ENCODE measurements at places on chromosomes 7 and 10. TPM values are rescaled to one million over a fixed set of nuclear protein-coding genes. Genes with fewer than 3 reads are reported as not detected.

- H3K27me3 ChIP-seq = no peaks in the 10 kb centered on the region
- no peak for DNase-seq
- peaks cover 15% of the 10 kb centered on the region for H3K4me1 ChIP-seq
- no peak overlapping the region for H3K27ac ChIP-seq
- H3K4me3 ChIP-seq = no peak overlapping the region
Measured at GRCh38 chr7:116689790-116690259, 17.8 kb downstream of the MET start.

Gene RHOBTB1
- 9.9 TPM for total RNA-seq

Gene C10orf105
- total RNA-seq = not detected

- H3K4me3 ChIP-seq = no peak overlapping the region
- no peaks in the 10 kb centered on the region for H3K27me3 ChIP-seq
- no peaks in the 10 kb centered on the region for H3K4me1 ChIP-seq
- no peaks in the 10 kb centered on the region for H3K36me3 ChIP-seq
- DNase-seq = peak; percentile 39
Measured at GRCh38 chr7:80530136-80530535, 18.3 kb upstream of the GNAT3 start.

Gene LMOD2
- not detected for total RNA-seq

- H3K27me3 ChIP-seq = no peaks in the 10 kb centered on the region
- peaks cover 58% of the 10 kb centered on the region for H3K4me1 ChIP-seq
- H3K4me3 ChIP-seq = no peak overlapping the region
- no peak for DNase-seq
- no peak overlapping the region for H3K27ac ChIP-seq
Measured at GRCh38 chr10:50397312-50398140, 146.2 kb upstream of the ASAH2 start.

- H3K4me3 ChIP-seq = no peak overlapping the region
- H3K4me1 ChIP-seq = peaks cover 7% of the 10 kb centered on the region
- no peaks in the 10 kb centered on the region for H3K27me3 ChIP-seq
- H3K27ac ChIP-seq = no peak overlapping the region
- H3K36me3 ChIP-seq = peaks cover 88% of the 10 kb centered on the region
Measured at GRCh38 chr10:38038107-38038931, 27.8 kb downstream of the ZNF33A start.

DNA sequence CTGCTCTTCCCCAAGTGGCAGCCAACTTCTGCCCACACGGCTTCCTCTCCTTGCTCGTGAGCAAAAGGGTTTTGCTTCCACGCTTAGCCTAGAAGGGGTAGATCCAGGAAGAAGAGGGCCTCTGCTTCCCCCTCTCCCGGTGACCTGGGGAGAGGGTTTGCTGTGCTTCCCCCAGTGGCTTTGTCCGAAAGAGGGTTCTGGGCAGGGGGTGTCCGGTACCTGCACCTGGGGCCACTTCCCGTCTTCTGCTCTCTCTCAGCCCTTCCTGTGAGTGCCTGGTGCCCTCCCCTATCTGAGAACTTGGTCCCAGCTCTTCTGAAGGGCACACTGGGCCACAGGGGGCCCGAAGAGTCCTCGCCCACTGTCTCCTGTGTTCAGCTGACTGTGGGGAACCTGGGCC is 11.3 kb downstream of the JAKMIP3 start:
- no peaks in the 10 kb centered on the region for H3K4me1 ChIP-seq
- H3K27me3 ChIP-seq = peaks cover 3% of the 10 kb centered on the region
- no peak overlapping the region for H3K27ac ChIP-seq
- no peaks in the 10 kb centered on the region for H3K36me3 ChIP-seq

Gene FAM25G
- total RNA-seq = not detected

Gene HABP2
- 2.0 TPM for total RNA-seq

DNA sequence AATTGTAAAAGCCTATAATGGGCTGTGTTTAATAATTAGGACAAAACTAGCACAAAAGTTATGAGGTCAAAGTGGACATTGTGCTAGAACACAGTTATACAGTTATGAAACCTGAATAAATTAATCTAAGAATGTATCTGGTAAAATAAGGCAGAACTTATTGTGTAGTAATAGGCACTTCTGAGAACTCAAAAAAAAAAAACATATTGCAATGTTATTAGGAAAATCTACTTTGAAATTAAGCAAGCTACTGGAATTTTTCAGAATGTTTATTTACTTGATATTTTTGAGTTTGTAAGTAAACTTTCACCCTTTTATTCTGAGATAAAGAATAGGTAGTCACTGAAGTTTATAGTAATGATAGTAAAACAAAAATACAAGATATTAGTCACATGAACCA is 135.8 kb upstream of the ABCB5 start:
- no peaks in the 10 kb centered on the region for H3K36me3 ChIP-seq
- no peaks in the 10 kb centered on the region for H3K27me3 ChIP-seq
- no peak overlapping the region for H3K27ac ChIP-seq
- no peaks in the 10 kb centered on the region for H3K4me1 ChIP-seq

Gene TNPO3
- total RNA-seq = 20.4 TPM

DNA sequence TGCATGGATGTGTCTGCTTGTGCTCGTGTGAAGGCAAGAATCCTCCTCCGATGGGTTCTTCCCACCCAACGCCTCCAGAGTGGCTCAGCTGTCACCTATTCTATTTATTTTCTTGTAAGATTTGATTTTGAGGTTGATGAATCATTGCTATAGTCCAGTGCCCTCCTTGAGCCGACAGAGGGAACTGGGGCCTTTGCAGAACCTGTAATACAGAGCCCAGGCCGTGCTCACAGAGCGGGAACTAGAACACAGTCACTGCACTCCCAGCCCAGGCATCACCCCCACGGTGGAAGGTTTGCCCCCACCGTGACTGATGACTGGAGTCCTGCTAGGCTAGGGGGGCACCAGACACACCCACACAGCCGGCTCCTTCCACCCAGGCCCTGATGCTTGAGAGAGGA is 2.0 kb downstream of the RARRES2 start:
- H3K4me3 ChIP-seq = peak overlapping the region; percentile 60
- H3K27ac ChIP-seq = no peak overlapping the region
- no peak for DNase-seq
- peaks cover 15% of the 10 kb centered on the region for H3K36me3 ChIP-seq

DNA sequence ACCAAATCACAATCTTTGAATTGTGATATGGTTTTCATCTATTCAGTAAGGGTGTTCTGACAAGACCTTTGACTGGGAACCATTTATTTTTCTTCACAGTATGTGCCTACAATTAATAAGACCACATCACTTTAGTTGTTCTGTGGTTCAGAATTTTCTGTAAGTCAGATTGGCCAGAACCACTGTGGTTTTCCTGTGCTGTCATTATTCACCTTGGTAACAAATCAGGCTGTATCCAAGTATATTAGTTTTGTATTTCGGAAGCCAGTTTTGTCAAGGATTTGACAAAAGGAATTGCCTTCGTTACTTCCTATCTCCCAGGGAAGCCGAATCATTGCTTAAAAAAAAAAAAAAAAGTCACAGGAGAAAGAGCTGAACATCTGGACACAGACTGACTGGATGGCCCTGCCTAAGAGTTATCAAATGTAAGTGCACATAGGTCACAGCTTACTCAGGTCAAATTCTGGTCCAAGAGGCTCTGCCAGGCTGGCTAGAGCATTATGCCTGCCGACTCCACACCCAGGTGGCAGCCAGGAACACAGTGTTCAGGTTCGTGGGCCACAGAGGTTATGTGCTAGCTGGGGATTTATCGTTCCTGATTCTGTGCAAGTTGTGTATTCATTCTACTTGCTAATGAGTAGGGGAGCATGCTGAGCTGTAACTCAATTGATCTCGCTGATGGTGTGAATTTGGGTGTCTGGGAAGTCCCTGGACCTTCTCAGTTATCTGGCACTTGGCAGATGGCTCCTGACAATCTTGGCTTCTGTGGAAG is 175.3 kb downstream of the JAZF1 start:
- DNase-seq = no peak
- no peak overlapping the region for H3K4me3 ChIP-seq
- no peak overlapping the region for H3K27ac ChIP-seq
- H3K27me3 ChIP-seq = no peaks in the 10 kb centered on the region

Gene PRRT4
- not detected for total RNA-seq

Gene C10orf67
- 0.18 TPM for total RNA-seq

DNA sequence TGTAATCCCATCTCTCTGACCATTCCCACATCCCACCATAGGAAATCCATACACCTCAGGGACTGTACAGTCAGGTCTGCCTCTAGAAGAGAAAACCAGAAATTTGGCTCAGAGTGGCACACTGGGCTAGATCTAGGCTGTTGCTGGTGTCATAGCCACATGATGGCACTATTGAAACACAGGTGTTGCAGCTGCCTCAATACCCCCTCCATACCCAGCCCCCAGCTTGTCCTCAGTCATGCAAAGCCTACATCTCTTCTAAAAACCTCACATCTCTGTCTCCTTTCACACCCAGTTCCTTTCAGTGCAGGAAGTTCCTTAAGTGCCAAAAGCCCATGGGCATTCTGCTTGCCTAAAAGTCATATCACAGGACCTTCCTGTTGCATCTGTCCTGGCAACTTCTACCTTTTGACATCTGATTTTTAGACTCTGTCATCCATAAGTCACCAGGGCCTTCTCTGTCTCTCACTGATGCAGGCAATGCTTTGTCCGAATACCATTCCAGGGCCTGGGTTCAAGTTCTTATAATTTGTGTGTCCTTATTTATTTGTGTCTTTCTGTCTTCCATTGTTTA is 27.0 kb upstream of the HIBADH start:
- DNase-seq = no peak
- no peaks in the 10 kb centered on the region for H3K36me3 ChIP-seq
- no peaks in the 10 kb centered on the region for H3K27me3 ChIP-seq
- no peak overlapping the region for H3K27ac ChIP-seq
- no peaks in the 10 kb centered on the region for H3K4me1 ChIP-seq
- no peak overlapping the region for H3K4me3 ChIP-seq

Gene DOCK1
- total RNA-seq = 40.3 TPM

- H3K36me3 ChIP-seq = peaks cover 89% of the 10 kb centered on the region
- DNase-seq = peak; percentile 58
- H3K4me1 ChIP-seq = peaks cover 10% of the 10 kb centered on the region
Measured at GRCh38 chr10:109883859-109884771, 39.2 kb downstream of the XPNPEP1 start.

GRCh38 chr7:37068038-37068437 is 343.7 kb upstream of the AOAH start:
- DNase-seq = peak; percentile 21
- no peaks in the 10 kb centered on the region for H3K36me3 ChIP-seq
- H3K4me3 ChIP-seq = no peak overlapping the region
- no peaks in the 10 kb centered on the region for H3K27me3 ChIP-seq
- no peak overlapping the region for H3K27ac ChIP-seq
- no peaks in the 10 kb centered on the region for H3K4me1 ChIP-seq

Gene NKX2-3
- not detected for total RNA-seq

- no peaks in the 10 kb centered on the region for H3K27me3 ChIP-seq
- H3K27ac ChIP-seq = no peak overlapping the region
- peaks cover 6% of the 10 kb centered on the region for H3K4me1 ChIP-seq
- H3K4me3 ChIP-seq = no peak overlapping the region
- peaks cover 64% of the 10 kb centered on the region for H3K36me3 ChIP-seq
Measured at GRCh38 chr10:73018632-73019031, 64.0 kb upstream of the PLA2G12B start.

GRCh38 chr7:155448632-155449007 is 9.3 kb upstream of the EN2 start:
- peak; percentile 61 for DNase-seq
- no peak overlapping the region for H3K27ac ChIP-seq
- peaks cover 25% of the 10 kb centered on the region for H3K4me1 ChIP-seq
- peaks cover 44% of the 10 kb centered on the region for H3K27me3 ChIP-seq
- no peaks in the 10 kb centered on the region for H3K36me3 ChIP-seq

DNA sequence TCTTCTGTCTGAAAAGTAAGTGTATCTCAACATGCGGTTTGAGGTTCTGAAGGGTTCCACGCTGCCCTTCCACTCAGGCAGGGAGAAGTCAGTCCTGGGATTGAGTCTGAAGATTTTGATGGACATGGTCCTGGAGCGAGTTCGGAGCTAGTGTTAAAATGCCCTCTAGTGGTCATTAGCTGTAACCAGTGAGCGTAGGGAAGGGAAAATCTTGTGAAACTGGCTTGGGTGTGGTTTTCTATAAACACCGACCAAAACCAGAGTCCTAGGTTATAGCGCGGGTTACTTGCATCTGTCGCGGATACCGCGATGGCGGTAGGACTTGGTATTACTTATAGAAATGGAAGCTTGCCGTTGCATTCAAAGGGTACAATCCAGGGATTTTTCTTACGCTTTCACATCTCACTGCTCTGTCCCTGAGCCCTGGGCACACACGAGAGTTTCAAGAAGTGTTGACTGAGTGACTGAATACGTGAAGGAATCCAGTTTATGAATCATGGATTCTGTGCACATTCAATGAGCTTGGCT is 348.2 kb upstream of the C7orf33 start:
- H3K27ac ChIP-seq = no peak overlapping the region
- peak; percentile 33 for DNase-seq
- no peaks in the 10 kb centered on the region for H3K36me3 ChIP-seq
- H3K4me3 ChIP-seq = no peak overlapping the region
- H3K4me1 ChIP-seq = peaks cover 13% of the 10 kb centered on the region
- no peaks in the 10 kb centered on the region for H3K27me3 ChIP-seq

Gene STEAP2
- 52.7 TPM for total RNA-seq

Gene RBM20
- total RNA-seq = under 0.01 TPM

Gene ACHE
- not detected for total RNA-seq

DNA sequence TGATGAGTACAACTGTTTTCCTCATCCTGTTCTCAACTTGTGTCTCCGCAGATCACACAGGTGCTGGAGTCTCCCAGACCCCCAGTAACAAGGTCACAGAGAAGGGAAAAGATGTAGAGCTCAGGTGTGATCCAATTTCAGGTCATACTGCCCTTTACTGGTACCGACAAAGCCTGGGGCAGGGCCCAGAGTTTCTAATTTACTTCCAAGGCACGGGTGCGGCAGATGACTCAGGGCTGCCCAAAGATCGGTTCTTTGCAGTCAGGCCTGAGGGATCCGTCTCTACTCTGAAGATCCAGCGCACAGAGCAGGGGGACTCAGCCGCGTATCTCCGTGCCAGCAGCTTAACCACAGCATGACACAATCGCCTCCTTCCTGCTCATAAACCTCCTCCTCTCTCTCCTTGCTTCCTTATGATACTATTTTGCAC is 126.7 kb upstream of the PRSS58 start:
- peak overlapping the region; percentile 25 for H3K27ac ChIP-seq
- H3K4me1 ChIP-seq = peaks cover 16% of the 10 kb centered on the region
- H3K27me3 ChIP-seq = no peaks in the 10 kb centered on the region
- H3K4me3 ChIP-seq = no peak overlapping the region
- no peaks in the 10 kb centered on the region for H3K36me3 ChIP-seq
- DNase-seq = peak; percentile 14
